Activated CD4-positive, CD25-positive, alpha-beta regulatory T cell treated with anti-CD3 and anti-CD28 coated beads, Interleukin-2, amount 50 U/mL, for 72 hours (primary cell): ENCODE measurements at places on chromosomes 6 and 20.
A peak's percentile ranks its signal among the peaks of the same experiment; 100 is the strongest.

DNA sequence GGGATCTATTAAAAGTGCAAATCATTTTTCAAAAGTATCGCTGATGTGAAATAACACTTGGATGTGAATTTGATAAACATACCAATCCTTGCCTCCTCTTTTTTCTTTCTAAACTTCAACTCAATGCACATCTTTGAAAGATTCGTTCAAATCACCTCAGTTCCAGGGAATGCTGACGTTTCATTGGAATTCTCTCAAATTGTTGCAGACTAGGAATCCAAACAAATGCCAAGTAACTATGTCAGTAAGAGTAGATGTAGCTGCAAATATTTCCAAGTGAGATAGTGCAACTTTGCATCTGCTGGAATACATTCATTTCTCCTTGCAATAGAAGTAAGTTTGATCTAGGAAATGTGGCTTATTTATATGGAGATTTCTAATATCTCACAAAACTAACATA is 220.7 kb downstream of the FUT9 start:
- no peak for DNase-seq

DNA sequence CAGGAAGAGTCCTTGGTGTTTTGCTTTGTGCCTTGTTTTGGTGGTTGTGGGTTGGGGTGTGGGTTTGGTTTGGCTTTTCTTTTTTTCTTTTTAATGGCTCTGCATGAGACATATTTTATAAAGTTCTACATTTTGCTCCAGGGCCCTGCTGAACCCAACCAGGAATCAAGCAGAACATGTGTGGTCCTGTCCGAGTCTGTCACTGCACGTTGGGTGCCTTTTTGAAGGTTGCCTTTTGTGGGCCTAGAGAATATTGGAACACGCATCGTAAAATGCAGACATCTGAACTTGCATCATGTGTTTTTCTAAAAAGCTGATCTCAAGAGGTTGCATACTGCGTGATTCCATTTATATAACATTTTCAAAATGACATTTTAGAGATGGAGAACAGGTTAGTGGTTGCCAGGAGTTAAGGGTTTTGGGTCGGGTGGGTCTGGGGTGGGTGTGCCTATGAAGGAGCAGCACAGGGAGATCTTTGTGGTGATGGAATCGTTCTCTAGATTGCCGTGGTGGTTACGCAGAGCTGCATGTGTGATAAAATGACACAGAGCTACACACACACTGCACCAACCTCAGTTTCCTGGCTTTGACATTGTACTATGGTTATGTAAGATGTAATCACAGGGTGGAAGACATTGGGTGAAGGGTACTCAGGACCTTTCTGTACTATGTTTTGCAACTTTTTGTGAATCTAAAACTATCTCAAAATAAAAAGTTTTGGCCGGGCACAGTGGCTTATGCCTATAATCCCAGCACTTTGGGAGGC is 80.2 kb downstream of the EYA2 start:
- no peak for DNase-seq

DNA sequence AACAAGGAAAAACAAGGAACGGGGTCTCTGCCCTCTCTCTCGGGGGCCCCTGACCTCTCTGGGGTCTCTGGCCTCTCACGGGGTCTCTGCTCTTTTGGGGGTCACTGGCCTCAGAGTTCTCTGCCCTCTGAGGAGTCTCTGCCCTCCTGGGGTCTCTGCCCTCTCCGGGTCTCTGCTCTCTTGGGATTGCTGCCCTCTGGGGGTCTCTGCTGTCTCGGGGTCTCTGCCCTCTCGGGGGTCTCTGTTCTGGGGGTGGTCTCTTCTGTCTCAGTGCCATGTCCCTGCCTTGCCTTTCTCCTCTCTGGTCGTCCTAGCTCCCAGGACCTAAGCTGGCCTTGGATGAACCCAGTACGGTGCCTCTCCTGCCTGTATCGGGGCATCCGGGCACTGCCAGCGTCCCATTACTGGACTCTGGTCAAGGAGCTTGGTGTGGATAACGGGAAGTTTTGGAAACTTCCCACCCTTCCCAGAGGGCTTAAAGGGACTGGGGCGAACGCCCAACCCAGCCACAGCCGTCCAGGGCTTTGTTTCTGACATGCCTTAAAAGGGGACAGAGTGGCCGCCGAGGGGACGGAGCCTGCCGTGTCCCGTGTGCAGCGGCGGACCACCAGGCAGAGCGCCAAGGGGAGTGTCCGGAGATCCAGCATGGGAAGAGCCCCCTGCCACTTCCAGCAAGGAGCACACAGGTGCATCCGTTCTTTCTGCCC is 24.7 kb upstream of the MRGBP start:
- no peak for DNase-seq

GRCh38 chr6:165751486-165751885 is 88.4 kb upstream of the PDE10A start:
- DNase-seq, result no peak

DNA sequence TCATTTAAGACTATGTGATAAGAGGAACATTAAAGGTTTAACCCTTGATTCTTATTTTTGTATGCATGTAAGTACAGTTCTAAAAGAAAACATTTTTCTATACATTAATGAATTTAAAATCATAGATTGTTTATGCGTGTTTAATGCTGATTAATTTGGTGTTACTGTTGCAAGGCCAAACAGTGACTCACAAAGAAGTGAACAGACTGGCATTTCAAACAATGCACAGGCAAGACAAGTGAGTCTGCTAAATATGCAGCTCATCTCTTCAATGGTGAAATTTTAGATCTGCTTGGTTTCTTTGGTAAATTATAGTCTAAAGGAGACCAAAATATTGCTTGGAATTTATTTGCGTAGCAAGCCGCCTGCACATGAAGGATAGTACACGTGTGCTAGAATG is 417.4 kb upstream of the SOX4 start:
- DNase-seq, result no peak

GRCh38 chr6:124053315-124053714 is 249.7 kb downstream of the NKAIN2 start:
- no peak for DNase-seq

DNA sequence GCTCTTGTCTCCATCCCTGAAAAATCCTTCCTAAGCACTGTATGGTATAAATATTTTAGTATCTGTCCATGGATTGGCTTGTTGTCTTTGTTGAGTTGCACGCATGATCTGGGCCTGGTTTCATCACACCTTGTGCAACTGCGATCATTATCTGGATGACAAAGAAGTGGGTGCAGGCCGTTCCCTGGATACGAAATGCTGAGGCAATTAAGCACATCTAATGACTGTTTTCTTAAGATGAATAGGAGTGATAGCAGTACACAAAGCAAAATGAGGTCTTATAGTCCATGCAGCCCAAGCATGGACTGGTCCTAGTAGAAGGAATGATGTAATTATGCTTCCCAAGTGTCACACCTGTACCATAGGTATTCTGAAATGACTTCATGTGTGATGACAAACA is 47.8 kb downstream of the SLC35D3 start:
- no peak for DNase-seq

- DNase-seq, result no peak
These were observed 199.4 kb downstream of the PHACTR1 start for GRCh38 chr6:12916006-12916405.

- no peak for DNase-seq
These were observed 14.2 kb downstream of the ARID1B start for GRCh38 chr6:156791320-156791850.

- no peak for DNase-seq
These were observed 153.9 kb downstream of the UTRN start for GRCh38 chr6:144439016-144439415.

DNA sequence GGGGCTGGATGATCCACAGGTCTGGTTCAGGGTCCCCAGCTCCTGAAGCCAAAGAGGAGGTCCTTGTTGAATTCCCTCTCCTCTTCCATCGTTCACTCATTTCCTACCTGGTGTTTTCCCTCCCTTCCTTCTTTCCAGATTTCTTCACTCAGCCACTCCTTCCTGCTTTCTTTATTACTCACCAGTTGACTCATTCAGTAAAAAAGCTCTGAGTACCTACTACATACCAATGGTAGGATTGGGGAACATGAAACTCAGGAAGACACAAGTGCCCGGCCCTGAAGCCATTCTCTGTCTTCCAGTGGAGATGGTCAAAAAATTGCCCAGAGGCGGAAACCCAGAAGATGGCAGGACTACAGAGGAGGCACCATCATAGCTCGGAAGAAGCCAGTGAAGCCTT is 11.9 kb upstream of the NSFL1C start:
- DNase-seq, result no peak

- no peak for DNase-seq
These were observed 1712.2 kb downstream of the GRIK2 start for GRCh38 chr6:103105686-103106085.

DNA sequence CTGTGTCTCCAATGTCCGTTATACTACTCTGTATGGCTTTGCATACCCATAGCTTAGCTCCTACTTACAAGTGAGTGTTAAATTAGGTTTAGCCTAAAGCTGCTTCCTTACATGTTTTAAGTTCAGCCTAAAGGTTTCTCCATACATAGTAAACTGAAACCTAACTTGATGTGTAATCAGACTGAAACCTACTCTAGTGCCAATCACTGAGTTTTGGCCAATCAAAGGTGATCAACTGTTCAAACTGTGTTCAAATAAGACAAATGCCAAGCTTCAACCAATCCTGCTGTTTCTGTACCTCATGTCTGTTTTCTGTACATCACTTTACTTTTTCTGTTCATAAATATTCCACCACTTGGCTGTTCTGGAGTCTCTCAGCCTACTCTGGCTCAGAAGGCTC is 20.0 kb downstream of the HLA-DOA start:
- DNase-seq, result no peak

DNA sequence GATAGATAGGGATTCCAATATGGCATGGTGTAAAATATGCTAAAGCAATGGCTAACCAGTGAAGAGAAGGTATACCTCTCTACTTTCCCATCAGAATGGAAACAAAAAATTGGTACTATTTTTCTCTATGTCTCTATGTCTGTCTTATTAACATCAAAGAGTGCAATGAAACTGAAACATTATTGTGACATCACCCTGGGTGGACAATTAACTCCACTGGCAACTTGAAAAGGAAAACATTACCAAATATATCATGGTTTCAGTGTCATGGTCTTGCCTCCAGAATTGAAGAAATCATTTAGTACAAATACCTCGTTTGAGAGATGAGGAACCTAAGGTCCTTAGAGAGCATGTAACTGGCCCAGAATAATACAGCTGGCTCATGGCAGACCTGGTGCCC is 1132.5 kb upstream of the MAP3K7 start:
- no peak for DNase-seq

GRCh38 chr20:1932971-1933370 is 37.8 kb downstream of the SIRPA start:
- DNase-seq, result no peak

DNA sequence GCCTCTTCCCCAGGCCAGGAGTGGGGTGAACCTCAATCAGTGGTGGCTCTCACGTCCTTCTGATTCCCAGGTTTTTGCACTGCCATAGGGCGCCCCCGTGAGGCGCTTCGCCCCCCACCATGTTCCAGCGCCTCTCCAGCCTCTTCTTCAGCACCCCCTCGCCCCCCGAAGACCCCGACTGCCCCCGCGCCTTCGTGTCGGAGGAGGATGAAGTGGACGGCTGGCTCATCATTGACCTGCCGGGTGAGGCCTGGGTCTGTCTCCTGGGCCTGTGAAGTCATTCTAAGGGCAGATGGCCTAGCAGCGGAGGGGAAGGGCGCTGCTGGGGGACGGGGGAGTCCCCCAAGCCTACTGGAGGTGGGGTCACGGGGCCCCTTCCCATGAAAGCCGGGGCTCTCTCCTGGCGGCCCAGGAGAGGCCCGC is 4.5 kb downstream of the TP53INP2 start:
- DNase-seq, result peak; percentile 65

DNA sequence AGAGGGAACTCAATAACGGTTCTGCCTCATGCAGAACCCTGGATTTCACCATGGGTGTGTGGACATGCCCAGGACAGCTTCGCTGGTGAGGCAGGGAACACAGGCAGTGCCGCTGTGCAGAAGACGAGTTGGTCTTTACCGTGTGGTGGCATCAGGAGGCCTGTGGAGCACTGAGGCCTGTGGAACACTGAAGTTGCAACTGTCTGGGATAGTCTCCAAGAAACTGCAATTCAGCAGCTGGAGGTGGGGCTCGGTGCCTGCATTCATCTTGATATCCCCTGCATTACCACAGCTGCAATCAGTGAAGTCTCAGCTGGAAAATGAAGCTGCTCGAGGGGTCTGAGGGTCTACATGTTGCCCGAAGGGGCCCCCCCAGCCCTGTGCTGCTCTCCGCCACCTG is 202.4 kb upstream of the CDH4 start:
- no peak for DNase-seq

DNA sequence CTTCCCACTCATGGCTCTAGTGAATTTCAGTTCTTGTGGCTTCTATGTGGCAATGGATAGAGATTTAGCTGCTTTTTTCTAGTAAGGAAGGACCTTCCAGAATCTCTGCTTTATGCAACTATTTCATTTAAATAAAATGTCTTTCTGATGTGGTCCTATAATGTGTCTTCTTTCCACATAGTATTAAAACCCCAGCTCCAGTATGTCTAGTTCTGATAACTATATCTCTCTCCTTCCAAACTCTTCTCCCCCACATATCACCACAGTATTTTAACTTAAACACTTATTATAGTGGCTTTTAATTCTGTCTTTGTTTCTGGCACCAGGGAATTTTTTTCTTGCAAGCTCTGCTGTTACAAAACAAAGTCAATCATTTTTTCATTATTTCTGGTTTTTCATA is 40.6 kb upstream of the SUMO4 start:
- DNase-seq, result no peak

- DNase-seq, result no peak
These were observed 148.2 kb upstream of the CITED2 start for GRCh38 chr6:139522511-139523220.

GRCh38 chr20:9945408-9945807 is 89.4 kb upstream of the ANKEF1 start:
- no peak for DNase-seq

- DNase-seq, result no peak
These were observed 7.6 kb downstream of the ARFGEF2 start for GRCh38 chr20:48928832-48929725.

- no peak for DNase-seq
These were observed 160.1 kb downstream of the SIM1 start for GRCh38 chr6:100304575-100304974.

DNA sequence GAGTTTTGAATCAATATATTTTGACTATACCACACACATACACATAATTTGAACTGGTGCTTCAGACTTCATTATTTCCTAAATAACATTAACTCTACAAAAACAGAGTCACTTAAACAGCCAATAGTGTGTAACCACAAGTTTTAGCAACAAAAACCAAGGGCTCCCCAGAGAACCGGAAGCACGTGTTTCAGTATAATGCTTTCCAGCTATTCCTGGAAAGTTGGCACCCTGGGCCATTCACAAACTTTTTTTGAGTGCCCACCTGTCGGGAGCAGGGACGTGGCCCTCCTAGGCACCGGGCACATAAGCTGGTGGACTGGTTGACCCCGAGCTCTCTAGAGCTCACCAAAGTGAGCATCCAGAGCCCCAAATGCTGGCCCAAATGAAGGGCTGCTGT is 1.9 kb upstream of the SLC35D3 start:
- DNase-seq, result no peak

DNA sequence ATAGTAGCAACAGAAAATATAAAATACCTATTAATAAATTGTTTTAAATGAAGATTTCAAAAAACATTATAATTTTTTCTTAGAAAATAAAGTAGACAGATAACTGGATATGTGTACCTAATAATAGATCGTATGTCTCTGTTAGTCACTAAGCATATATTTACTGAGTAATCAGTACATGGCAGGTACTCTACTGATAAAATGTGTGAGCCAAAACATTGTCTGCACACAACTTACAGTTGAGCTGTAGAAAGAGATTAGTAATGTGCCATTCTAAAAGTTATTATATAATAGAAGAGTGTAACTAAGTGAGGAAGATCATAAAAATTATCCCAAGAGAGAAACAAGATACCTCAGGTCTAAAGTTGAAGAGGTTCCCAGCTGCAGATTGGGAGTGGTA is 929.9 kb upstream of the EPHA7 start:
- DNase-seq, result no peak

- DNase-seq, result no peak
These were observed 6.3 kb downstream of the CALHM6 start for GRCh38 chr6:116467514-116467913.
